Fibroblast of skin of left quadriceps (primary cell): ENCODE measurements at places on chromosomes 7 and 10.

GRCh38 chr10:79948976-79949722 is at the start of gene SFTPD:
Gene SFTPD, minus strand, starts transcription at chr10:79949105. Its CDS starts 2,446 bp downstream, at chr10:79946659.
- DNase-seq = no peak

DNA sequence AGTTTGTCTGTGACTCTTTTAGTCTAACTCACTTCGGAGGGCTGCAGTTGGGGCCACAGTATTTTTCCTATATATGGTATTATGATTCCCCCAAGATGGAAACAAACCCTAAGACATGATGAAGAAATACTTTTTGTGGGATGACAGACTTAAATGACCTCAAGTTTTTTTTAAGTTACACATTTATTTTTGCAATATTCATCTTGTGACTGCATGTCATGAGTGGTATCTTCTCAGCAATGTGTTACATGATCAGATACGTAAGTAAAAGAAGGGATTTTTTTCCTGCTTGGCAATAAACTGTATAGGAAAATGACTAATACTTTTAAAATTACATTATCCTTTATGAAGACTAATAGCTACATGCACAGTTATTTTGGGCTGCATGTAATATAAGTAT is 57.8 kb downstream of the OR13A1 start:
- DNase-seq = no peak

DNA sequence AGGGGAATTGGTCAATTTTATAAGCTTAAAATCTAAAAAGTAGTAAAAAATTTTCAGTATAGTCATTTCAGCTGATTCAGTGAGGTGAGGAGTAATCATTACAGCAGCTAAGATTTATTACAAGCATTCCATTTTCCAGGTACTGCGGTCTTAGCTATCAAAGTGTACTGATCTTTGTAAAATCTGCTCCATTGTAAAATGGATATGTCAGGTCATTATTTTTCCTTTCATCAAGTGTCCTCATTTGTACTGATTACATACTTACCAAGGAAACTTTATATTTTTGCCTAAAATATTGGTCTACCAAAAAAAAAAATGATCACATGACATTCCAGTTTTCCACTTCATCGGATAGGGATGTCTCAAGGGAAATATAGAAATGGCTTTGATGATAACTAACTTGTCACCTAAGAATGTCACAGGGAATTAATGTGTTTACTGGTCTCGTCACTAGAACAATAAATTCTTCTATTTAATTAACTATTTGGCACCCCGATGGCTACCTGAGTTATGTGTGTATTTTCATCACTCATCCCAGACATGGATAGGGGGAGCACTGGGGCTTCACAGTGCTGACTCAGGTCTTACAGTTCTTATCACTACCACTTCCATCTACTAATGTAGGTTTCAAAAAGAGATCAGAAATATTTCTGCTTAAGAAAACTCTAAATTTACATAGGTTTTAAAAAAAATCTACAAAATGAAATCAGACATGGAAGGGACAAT is 948.4 kb downstream of the PCDH15 start:
- DNase-seq = no peak

DNA sequence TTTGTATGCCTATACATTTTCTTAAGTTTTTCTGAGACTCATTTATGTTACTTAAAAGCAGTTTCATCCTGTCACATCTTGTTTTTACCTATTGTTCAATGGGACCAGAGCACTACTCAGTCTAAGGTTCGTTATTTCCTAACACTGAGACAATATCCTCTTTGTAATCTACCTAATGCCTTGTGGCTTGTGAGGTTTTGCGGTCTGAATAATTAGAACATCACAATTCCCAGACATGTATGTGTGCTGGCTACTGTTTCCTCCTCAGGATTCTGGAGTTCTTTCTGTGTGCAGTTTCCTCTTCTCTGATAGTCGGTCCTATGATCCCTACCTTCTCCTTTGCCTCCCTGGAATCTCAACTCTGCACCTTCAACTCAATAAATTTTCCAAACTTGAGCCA is 620.2 kb downstream of the ANKRD7 start:
- DNase-seq = no peak

GRCh38 chr10:61795551-61795950 is 105.9 kb upstream of the ARID5B start:
- no peak for DNase-seq

GRCh38 chr10:30940256-30940655 is 91.4 kb downstream of the ZNF438 start:
- no peak for DNase-seq

DNA sequence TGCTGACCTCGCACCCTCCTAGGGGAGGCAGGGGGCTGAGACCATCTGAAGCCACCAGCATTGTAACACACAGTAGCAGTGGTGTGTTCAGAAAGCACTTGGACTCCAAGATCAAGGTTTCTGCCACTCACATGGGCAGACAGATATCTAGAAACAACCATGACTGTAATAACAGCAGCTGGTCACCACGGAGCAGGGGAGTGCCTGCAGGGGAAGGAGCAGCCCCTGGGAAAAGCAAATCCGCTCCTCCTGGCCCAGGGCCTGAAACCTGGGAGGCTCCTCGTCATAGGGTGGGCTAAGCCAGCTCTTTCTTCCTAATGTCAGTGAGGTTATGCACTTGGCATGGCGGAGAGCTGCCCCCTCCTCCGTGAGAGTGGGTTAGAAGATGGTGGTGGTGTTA is 118.4 kb upstream of the INSYN2A start:
- DNase-seq = no peak

- DNase-seq = no peak
Observed at GRCh38 chr10:101070098-101070497, 8.3 kb downstream of the KAZALD1 start.

DNA sequence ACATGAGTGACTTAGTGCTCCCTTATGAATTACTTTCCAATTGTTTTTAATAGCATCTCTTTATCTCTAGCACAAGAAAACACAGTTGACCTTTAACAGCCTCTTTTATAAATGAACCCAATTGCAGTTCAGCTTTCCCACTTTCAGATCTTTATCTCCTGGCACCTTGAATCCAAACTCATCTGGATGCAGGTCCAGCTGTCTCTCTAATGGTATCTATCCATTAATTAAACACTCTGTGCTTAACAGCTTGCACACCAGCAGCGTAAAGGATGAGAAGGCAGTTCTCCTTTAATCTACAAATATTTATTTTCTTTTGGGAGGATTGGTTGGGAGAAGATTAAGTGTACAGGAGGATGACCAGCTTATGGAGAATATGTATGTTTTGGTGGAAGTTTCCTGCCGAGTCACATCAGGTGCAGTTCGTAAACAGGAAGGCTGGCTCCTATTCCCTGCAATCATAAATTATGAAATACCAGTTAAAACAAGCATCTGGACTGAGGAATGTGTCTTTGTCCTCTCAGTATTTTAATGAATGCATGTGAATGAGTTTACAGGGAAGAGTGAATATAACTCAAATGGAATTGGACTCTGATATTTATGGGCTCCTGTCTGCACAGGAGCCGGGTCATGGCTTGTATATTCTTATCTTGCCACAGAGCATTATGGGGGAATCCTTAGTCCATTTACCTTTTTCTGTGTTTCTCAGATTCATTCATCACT is 232.7 kb downstream of the PHF14 start:
- DNase-seq = no peak

DNA sequence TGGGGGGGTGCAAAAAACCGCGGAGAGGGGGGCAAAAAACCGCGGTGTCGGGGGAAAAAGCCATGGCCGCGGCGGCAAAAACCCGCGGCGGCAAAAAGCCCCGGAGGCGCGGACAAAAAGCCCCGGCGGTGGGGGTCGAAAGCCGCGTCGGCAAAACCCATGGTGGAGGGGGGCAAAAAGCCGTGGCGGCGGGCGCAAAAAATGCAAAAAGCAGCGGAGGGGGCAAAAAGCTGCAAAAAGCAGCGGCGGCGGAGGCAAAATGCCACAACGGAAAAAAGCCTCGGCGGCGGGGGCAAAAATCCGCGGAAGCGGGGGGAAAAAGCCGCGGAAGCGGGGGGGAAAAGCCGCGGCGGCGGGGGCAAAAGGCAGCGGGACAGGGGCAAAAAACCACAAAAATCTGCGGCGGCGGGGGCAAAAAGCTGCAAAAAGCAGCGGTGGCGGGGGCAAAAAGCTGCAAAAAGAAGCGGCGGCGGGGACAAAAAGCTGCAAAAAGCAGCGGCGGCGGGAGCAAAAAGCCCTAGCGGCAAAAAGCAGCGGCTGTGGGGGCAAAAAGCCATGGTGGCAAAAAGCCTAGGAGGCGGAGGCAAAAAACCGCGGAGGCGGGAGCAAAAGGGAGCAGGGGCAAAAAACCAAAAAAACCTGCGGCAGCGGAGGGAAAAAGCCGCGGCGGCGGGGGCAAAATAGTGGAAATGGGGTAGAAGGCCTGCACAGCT is 418.9 kb downstream of the ZNF716 start:
- no peak for DNase-seq

GRCh38 chr7:103657474-103657894 is 211.5 kb upstream of the SLC26A5 start:
- no peak for DNase-seq

DNA sequence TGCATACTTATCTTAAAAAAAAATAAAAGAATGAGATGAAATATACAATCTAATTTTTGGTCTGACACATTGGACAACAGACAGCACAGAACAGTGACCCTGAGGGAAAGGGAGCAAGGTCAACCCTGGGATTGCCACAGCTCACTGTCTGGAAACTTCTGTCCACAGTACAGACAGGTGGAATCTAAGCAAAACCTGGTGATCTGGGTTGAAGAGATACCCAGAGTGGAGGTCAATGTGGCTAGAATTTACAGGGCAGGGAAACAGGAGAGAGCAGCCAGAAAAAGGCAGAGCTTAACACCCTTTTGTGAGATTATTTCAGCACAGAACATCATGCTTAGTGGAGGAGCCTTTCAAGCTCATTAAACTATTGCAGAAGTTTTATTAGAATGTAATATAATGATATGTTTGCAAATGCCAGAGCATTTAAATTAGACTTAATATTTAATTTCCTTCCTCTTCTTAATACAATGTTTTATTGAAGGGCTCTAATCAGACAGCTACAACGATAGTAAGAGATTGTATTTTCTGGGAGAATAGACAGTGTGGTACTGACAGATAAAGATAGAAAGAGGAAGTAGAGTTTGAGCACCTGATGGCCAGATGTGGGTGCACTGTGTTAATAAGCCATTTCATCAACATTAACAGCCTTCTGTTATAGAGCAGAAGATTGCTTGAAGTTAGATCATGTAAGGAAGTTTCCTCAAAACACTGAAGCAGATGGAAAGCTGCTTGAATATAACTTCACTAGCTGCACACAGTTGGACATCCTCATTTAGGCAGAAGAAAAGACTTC is 309.4 kb downstream of the HGF start:
- no peak for DNase-seq

- DNase-seq = no peak
Observed at GRCh38 chr10:130990486-130990885, 321.0 kb downstream of the TCERG1L start.

DNA sequence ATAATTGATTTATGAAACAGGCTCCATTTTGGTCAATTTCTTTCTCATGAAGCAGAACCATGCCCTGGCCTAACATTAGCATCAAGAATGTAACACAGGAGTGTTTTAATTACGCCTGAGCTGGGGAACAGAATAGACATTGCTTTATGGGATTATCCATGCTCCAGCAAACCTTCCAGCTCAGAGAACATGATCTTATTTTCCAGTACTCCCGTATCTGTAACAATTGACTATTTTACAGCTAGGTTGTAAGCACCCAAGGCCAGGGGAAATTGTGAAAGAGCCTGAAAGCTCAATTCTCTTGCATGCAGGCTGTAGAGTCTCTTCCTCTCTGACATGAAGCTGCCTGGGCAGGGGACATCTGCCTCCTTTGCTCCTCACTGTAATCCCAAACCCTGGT is 30.8 kb upstream of the CRYGN start:
- no peak for DNase-seq

GRCh38 chr10:96124230-96125141 is 5.6 kb upstream of the ZNF518A start:
- no peak for DNase-seq

GRCh38 chr10:14191407-14191806 is 139.3 kb downstream of the FRMD4A start:
- DNase-seq = no peak

GRCh38 chr10:103851261-103851660 is 4.1 kb downstream of the SH3PXD2A start:
- no peak for DNase-seq

- DNase-seq = no peak
Observed at GRCh38 chr7:153588586-153588985, 463.6 kb upstream of the DPP6 start.

DNA sequence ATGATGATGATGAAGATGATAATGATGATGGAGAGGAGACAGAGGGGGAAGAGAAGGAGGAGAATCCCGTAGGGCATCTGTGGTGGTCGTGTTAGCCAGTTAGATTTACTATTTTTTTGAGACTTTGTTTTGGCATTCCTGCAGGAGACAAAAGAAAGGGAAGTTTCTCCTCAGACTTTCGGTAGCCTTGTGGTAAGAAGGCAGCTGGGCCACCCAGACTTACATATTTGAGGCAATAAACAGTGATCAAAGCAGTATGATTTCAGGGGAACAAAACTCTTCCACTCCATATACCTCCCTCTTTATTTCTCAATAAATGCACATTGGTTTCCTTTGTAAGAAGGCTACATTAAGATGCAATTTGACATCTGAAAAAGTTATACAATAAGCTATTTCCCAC is 32.4 kb upstream of the BICC1 start:
- no peak for DNase-seq

GRCh38 chr10:96829029-96829773 is 2.9 kb upstream of the LCOR start:
- DNase-seq = no peak

DNA sequence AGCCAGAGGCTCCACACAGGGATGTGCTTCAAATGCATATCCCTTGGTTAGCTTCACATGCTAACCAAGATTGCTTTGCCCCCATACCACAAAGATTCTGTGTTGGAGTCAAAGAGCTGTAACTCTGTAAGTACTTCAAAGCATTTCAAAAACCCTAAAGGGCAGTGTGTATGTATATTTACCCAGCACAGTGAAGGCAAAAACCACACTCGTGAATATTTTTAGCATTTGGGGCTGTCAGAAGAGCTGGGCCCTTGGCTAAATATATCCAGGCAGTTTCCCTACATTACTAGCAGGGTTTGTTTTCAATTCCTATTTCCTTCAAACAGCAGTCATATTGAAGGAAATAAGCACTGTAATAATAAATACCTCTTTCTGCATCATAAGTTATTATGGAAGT is 84.2 kb upstream of the STEAP1B start:
- no peak for DNase-seq

- DNase-seq = no peak
Observed at GRCh38 chr10:3976718-3977117, 191.7 kb upstream of the KLF6 start.

- no peak for DNase-seq
Observed at GRCh38 chr7:18019555-18019954, 8.1 kb downstream of the PRPS1L1 start.

GRCh38 chr7:5396999-5397663 is 26.5 kb downstream of the TNRC18 start:
- DNase-seq = peak; percentile 31

GRCh38 chr10:6671976-6672375 is 91.9 kb upstream of the PRKCQ start:
- no peak for DNase-seq

GRCh38 chr10:132684164-132684891 is 101.6 kb downstream of the NKX6-2 start:
- DNase-seq = no peak
